ENCODE measurements at places on chromosomes 13 and 19. TPM values are rescaled to one million over a fixed set of nuclear protein-coding genes. Genes with fewer than 3 reads are reported as not detected.

The PCSK4 gene
- total RNA-seq, result 1.5 TPM

- H3K4me3 ChIP-seq, result no peak overlapping the region
- H3K27ac ChIP-seq, result no peak overlapping the region
- H3K4me1 ChIP-seq, result no peaks in the 10 kb centered on the region
- H3K27me3 ChIP-seq, result no peaks in the 10 kb centered on the region
Observed at GRCh38 chr13:34419755-34420154, 522.3 kb upstream of the NBEA start.

The SIGLEC12 gene
- 0.54 TPM for total RNA-seq

GRCh38 chr19:12778017-12778904 is 2.9 kb upstream of the HOOK2 start:
- H3K27ac ChIP-seq, result peak overlapping the region; percentile 86
- peak overlapping the region; percentile 86 for H3K4me3 ChIP-seq
- peaks cover 44% of the 10 kb centered on the region for H3K4me1 ChIP-seq
- peak; percentile 32 for DNase-seq

The ACTMAP gene
- 9.5 TPM for total RNA-seq

DNA sequence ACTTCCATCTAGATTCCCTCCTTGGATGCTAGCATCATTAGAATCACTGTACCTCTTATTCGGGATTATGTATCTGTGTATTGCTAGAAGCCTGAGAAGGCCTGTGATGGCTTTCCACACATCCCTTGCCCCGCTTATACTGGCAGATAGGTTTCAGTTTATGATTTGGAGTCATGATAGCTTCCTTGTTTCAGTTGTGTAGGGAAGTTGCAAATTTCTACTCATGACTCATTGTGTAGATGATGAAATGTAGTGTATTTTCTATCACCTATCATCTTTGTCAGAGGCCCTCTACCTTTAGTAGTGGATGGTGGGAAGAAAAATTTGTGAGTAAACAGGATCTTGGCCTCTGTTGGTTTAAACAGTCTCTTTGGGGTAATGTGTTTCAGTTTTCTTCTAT is 165.2 kb downstream of the GGACT start:
- DNase-seq, result no peak
- H3K4me1 ChIP-seq, result peaks cover 18% of the 10 kb centered on the region
- H3K36me3 ChIP-seq, result peaks cover 13% of the 10 kb centered on the region
- H3K4me3 ChIP-seq, result no peak overlapping the region
- peak overlapping the region; percentile 33 for H3K27ac ChIP-seq

Measured in activated T-helper 1 cell treated with anti-CD3 and anti-CD28 coated beads, Interleukin-12 subunit alpha, Interleukin-12 subunit beta, Interleukin-2, Interleukin-4 antibody, amounts not matched to agents 30 ng/mL and 10 ng/mL and 1 ng/mL, durations not matched to agents 14 hours and 24 hours and 36 hours (primary cell).